ENCODE measurements at places on chromosomes 12 and 14.

DNA sequence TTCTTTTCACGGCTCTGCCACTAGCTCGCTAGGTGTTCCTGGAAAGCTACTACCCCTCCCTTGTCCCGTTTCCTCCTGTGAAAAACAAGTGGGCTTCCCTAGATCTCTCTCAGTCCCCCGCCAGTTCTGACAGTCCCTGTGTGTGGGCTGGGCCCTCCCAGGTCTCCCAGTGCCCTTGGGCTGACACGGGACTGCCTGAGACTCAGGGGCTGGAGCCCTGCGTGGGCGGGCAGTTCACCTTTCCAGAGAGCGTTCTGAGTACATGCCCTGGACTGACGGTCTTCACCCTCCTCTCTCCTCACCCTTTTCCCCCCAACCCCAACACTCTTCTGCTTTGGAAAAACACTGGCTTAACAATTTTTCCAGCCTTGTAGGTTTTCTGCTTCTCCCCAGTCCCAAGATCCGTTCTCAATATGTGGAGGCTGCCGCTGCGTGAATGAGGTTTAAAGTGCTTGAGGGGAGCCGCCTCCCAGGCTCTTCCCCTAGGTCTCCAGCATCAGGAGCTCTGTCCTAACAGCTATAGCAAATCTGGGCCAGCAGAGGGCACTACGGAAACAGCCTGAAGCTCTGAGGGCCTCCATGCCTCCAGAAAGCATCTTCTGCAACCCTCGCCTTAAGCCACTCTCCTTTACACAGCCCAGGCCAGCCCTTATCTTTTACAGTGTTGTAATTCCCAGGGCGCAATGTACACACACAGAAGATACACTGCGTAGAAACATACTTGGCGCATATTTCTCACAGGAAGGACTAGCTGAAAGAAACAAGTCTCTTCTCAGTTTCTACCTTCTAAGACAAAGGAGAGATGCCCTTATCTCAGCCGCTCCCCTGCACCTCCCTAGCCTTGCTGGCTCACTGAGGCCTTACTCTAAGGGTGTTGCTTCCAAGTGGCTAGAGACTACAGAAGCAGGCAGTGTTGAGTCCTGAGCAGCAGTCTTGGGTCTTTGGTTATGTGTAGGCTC lies 10.4 kb upstream of the DCD start:
- DNase-seq: peak; percentile 40

DNA sequence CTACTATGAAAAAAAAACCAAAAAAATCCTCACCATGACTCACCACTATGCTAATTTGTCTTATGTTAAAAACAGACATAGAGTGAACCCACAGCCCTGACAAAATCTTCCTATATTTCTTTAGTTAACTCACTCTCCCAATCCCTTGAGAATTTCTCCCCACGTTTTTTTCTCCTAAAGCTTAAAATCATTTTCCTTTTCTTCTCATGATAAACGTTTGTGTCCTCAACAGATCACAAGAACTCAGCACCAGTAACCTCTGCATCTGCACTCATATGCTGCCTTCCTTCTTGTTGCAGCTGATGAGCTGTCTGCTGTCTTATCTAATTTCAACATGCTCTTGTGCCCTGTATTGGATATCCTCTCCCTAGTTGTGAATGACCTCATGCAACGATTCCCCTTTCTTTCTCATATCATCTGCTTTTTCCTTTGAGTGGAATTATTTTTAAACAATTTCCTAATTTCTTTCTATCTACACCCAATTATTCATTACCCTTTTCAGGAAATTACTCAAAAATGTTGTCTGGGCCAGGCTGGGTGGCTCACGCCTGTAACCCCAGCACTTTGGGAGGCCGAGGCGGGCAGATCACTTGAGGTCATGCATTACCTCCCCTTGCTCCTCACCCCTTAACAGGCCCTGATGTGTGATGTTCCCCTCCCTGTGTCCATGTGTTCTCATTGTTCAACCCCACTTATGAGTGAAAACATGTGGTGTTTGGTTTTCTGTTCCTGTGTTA lies 427.5 kb upstream of the MGAT4C start:
- no peak for DNase-seq

- no peak for DNase-seq
Measured at GRCh38 chr14:61346221-61346620, 24.8 kb downstream of the PRKCH start.

DNA sequence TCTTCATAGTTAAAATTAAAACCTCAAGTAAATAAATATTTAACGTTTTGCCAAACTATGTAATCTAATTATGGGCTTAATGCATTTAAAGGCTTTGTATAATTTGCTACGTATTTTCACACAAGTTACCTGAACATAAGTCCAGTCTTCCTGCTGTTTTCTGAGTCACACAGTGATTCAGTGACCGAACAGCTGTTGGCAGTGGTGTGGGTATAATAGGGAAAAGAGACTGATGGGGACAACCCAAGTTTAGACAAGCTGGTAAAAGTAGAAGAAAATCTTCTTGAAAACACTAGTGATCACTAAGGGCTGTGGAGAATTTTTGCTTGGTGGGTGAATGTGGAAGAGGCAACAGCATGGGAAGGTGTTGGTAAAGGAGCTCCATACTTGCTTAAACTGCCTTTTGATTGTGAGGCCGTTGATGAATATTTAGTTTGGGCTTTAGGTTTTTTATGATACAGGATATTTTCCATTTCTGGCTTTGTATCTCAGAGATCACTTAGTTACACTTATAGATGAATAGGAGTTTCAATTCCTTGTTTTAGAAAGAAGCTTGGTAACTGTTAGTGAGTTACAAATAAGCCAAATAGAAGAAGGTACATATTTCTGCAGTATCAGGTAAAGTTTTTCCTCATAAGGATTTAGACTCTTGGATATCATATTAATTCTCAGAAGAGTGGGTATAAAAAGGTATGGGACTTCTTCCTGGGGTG lies 23.9 kb downstream of the LRRK2 start:
- no peak for DNase-seq

GRCh38 chr12:1799882-1800400 lies 20.4 kb upstream of the LRTM2 start:
- DNase-seq: no peak

- DNase-seq: no peak
Measured at GRCh38 chr12:115421350-115421749, 737.4 kb upstream of the TBX3 start.
